ENCODE measurements at places on chromosomes 1 and 21.

- DNase-seq: no peak
- no peak overlapping the region for H3K4me3 ChIP-seq
- no peak overlapping the region for H3K27ac ChIP-seq
- H3K27me3 ChIP-seq: no peaks in the 10 kb centered on the region
Observed at GRCh38 chr1:187516874-187517273, 688.1 kb downstream of the PLA2G4A start.

GRCh38 chr1:145977016-145977415, 12.5 kb downstream of the POLR3GL start:
- no peak for DNase-seq
- no peak overlapping the region for H3K4me3 ChIP-seq
- no peaks in the 10 kb centered on the region for H3K36me3 ChIP-seq
- H3K27ac ChIP-seq: no peak overlapping the region
- H3K4me1 ChIP-seq: peaks cover 15% of the 10 kb centered on the region

DNA sequence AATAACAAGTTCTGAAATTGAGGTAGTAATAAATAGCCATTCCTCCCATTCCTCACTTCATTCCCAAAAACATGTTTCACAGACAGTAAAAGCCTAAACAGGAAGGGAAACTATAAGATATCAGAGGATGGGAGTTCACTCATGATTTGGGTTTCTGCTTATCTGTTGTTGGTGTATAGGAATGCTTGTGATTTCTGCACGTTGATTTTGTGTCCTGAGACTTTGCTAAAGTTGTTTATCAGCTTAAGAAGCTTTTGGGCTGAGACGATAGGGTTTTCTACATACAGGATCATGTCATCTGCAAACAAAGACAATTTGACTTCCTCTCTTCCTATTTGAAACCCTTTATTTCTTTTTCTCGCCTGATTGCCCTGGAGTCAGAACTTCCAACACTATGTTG, 26.0 kb upstream of the POFUT2 start:
- no peak overlapping the region for H3K27ac ChIP-seq
- no peak overlapping the region for H3K4me3 ChIP-seq
- H3K36me3 ChIP-seq: no peaks in the 10 kb centered on the region

DNA sequence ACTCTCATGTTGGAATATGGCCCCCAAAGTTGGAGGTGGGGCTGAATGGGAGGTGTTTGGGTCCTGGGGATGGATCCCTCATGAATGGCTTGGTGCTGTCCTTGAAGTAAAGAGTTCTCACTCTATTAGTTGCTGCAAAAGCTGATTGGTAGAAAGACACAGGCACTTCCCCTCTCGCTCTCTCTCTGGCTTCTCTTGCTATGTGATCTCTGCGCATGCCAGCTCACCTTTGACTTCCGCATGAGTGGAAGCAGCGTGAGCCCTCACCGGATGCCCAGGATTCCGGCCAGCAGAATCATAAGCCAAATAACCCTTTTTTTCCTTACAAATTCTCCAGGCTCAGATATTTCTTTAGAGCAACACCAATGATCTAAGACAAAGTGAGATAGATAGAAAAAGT, 20.9 kb upstream of the CCSAP start:
- H3K4me3 ChIP-seq: no peak overlapping the region
- H3K4me1 ChIP-seq: no peaks in the 10 kb centered on the region
- no peak overlapping the region for H3K27ac ChIP-seq
- DNase-seq: no peak

- DNase-seq: no peak
- H3K4me3 ChIP-seq: no peak overlapping the region
- no peaks in the 10 kb centered on the region for H3K27me3 ChIP-seq
- no peak overlapping the region for H3K27ac ChIP-seq
Observed at GRCh38 chr1:90295534-90295933, 300.6 kb downstream of the ZNF326 start.

DNA sequence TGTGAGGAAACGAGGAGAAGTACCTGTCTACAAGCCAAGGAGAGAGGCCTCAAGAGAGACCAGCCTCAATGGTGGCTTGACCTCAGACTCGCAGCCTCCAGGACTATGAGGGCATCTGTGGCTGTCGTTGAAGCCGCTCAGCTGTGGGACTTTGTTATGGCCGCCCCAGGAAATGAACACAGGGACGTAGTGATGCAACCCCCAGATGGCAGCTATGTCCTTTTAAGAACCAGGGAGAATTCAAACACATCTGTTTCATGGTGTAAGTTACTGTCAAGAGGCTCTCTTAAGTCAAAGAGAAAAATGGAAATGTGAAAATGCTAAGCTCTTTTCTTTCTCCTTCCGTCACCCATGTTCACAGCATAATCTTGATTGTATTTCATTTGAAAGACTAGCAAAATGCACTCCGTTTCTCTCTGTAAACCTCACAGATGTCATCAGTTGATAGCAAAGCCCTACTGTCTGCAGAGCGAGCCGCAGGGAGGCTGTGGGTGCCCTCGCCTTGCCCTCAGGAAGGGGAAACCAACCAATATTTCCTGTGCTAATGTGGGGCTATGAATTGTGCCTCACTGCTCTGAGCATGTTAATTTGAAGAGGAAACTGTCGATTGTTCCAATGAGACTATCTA, 21.3 kb downstream of the UBASH3A start:
- DNase-seq: peak; percentile 81
- H3K4me1 ChIP-seq: peaks cover 67% of the 10 kb centered on the region
- H3K4me3 ChIP-seq: peak overlapping the region; percentile 68
- peak overlapping the region; percentile 93 for H3K27ac ChIP-seq

- H3K27ac ChIP-seq: no peak overlapping the region
- H3K4me3 ChIP-seq: no peak overlapping the region
- H3K4me1 ChIP-seq: peaks cover 4% of the 10 kb centered on the region
- DNase-seq: no peak
- peaks cover 19% of the 10 kb centered on the region for H3K36me3 ChIP-seq
Observed at GRCh38 chr1:243315893-243316292, 60.1 kb downstream of the SDCCAG8 start.

- H3K36me3 ChIP-seq: no peaks in the 10 kb centered on the region
- H3K27ac ChIP-seq: no peak overlapping the region
- no peaks in the 10 kb centered on the region for H3K27me3 ChIP-seq
- no peaks in the 10 kb centered on the region for H3K4me1 ChIP-seq
- DNase-seq: no peak
- H3K4me3 ChIP-seq: no peak overlapping the region
Observed at GRCh38 chr1:3014050-3014440, 7.2 kb upstream of the ACTRT2 start.

DNA sequence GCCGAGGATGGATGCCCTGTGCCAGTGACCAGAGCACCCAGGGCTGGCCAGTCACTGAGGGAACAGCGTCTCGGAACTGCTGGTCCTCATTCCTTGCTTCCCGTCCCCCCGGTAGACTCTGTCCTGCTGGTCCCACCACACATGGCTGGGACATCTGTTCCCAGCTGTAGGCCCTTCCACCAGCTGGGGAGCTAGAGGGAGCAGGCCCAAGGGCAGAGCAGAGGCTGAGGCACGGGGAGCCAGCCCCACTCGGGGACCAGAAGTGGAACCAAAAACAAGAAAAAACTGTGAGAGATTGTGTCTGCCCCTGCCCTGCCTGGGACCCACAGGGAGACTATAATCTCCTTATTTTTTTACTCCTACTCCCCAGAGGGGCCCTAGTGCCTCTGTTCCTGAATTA, 23.8 kb downstream of the ATP8B2 start:
- H3K4me3 ChIP-seq: no peak overlapping the region
- no peak for DNase-seq
- no peak overlapping the region for H3K27ac ChIP-seq
- H3K27me3 ChIP-seq: peaks cover 1% of the 10 kb centered on the region
- peaks cover 37% of the 10 kb centered on the region for H3K4me1 ChIP-seq
- peaks cover 56% of the 10 kb centered on the region for H3K36me3 ChIP-seq

- no peak overlapping the region for H3K27ac ChIP-seq
- H3K4me3 ChIP-seq: no peak overlapping the region
- no peak for DNase-seq
- H3K4me1 ChIP-seq: no peaks in the 10 kb centered on the region
Observed at GRCh38 chr1:15027515-15027986, 126.0 kb upstream of the TMEM51 start.

DNA sequence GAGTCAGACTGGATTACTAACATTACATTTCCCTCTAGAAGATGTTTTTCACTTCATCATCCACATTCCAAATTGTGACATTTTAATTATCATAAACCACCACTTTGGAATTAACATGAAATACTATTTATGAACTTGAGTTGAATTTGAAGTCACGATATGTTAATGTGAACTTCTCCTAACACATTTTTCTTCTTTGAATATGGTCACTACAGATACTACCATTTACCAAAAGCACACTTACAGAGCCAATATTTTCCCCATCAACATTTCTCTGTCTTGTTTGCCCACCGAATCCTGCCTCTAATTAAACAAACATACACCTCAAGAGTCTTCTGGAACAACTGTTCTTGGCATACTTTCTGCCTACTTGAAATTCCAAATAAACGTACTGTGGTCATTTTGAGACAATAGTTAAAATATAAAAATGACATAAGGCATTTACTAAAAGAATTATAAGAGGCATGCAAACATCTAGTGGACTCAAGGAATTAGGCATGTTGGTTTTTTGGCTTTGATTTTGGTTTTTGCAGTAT, 177.4 kb downstream of the AKT3 start:
- no peak overlapping the region for H3K27ac ChIP-seq
- H3K4me3 ChIP-seq: no peak overlapping the region
- no peaks in the 10 kb centered on the region for H3K4me1 ChIP-seq
- no peaks in the 10 kb centered on the region for H3K36me3 ChIP-seq

DNA sequence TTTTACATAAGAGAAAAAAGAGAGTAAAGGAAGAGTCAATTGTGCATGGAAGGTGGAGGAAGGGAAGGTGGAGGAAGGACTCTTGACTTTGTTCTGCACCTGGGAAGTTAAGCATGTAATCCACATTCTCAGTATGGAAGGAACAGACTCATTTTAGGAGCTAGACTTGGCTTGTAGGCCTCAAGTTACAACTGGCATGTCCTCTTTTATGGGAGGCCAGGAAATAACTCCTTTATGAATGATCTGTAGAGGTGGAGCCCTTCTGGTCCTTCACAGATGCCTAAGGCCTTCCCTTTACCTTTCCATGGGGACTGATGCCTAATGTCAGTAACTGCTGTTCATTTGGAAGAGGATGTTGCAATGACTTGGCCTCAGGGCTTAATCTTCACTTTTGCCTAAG, 29.4 kb upstream of the CCSAP start:
- no peaks in the 10 kb centered on the region for H3K36me3 ChIP-seq
- no peak overlapping the region for H3K27ac ChIP-seq
- no peak for DNase-seq
- no peak overlapping the region for H3K4me3 ChIP-seq
- H3K4me1 ChIP-seq: peaks cover 1% of the 10 kb centered on the region

DNA sequence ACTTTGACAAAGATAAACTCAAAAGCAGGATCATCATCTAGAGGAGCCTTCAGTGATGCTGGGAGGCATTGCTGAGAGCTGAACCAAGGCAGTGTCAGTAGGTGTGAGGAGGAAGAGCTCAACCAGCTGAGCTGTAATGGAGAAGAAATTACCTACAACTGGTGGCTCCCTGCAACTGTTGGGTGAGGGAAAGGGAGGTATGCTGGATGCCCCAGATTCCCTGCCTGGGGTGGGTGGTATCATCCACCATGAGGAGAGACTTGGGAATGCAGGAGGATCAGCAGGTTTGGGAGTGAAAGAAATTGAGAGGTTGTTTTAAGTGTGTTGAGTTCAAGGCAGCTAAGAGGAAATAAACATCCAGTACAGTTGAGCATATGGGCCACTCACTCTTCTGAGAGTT, 199.8 kb downstream of the DNM3 start:
- no peaks in the 10 kb centered on the region for H3K36me3 ChIP-seq
- DNase-seq: no peak
- no peak overlapping the region for H3K4me3 ChIP-seq
- H3K4me1 ChIP-seq: peaks cover 7% of the 10 kb centered on the region
- H3K27me3 ChIP-seq: peaks cover 3% of the 10 kb centered on the region
- H3K27ac ChIP-seq: no peak overlapping the region
